Fibroblast of skin of back (primary cell): ENCODE measurements at places on chromosomes 2 and 18.

DNA sequence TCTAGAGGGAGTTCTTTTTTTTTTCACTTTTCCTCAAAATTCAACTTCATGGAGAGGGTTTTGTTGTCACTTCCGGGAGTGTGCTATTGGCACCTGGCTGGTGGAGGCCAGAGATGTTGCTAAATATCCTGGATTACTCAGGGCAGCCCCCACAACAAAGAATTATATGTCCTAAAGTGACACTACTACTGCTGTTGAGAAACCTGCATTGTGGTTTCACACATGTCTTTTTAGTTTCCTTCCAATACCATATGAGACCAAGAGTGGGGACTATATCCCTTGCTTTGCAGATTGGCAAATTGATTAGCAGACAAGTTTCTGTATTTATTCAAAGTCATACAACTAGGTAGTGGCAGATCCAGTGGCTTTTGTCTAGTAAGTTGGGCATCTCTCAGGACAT is 826.8 kb downstream of the TRIB2 start:
- DNase-seq, result no peak

- DNase-seq, result peak; percentile 63
Observed at GRCh38 chr2:27885661-27886060, 4.5 kb downstream of the RBKS start.

- no peak for DNase-seq
Observed at GRCh38 chr18:50857694-50858093, 21.2 kb upstream of the ME2 start.

DNA sequence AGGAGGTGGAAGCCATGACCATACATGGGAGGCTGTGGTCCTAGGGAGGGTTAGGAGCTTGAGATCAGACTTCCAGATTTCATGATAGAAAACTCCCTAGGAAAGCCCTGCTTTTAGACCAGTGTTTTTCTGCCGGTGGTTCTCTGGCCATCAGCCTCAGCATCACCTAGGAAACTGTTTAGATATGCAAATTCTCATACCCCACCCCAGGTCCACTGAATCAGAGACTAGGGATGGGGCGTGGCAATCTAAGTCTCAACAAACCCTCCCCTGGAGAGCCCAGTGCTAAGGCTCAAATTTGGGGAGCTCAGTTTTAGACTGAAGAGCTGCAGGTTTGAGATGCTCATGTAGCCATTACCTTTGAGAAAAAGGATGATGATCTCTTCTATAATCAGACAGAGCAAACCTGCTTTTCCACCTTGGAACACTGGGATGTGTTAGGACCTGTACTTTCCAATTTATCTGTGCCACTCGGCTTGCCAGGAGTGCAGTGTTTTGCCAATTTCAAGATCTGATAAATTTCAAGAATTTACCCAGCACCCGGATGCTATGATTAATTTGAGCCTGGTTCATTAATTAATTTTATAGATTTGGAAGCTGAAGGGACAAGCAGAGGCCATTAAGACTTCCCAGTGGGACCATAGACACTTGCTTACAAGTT is 31.5 kb upstream of the LYPD6B start:
- no peak for DNase-seq

- DNase-seq, result no peak
Observed at GRCh38 chr18:69968039-69968438, 20.4 kb upstream of the CD226 start.

GRCh38 chr2:240200230-240201051 is 60.0 kb upstream of the OTOS start:
- no peak for DNase-seq

- DNase-seq, result no peak
Observed at GRCh38 chr2:168639018-168639417, 163.4 kb upstream of the NOSTRIN start.

DNA sequence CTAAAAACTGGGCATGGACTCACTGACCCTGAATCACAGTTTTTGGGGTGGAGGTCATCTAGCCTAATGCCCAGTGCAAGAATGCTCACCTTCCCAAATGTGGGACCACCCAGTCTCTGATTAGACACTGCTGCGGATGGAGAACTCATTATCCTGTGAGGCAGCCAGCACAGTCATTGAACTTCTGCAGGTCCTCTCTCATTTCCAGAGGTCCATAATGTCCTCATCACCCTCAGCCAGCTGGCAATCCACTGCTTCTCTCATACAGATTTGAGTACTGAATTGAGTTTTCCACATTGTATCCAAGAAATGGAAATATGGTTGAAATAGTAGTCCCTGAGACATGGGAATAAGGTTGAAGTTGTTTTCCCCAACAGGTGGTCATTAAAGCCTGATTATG is 5.0 kb upstream of the MYO5B start:
- no peak for DNase-seq

GRCh38 chr2:88885275-88885674 is 193.8 kb downstream of the RPIA start:
- no peak for DNase-seq

DNA sequence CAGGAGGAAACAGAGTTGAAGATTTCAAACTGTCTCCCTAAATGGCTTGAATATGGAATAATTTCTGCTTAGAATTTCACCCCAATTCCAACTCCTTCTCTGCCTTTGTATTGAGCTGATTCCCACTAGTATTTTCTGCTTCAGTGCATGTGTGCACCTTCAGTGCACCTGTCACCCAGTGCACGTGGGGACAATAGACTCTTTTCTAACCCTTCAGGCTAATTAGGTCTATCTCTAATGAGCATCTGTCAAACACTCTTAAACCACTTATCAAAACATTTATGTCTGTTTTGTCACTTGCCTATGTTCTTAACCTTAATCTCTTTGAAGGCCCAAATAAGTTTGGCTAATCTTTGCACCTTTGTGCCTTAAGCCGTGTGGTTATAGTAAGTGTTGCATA is 232.0 kb upstream of the NETO1 start:
- DNase-seq, result no peak
